ENCODE measurements at places on chromosomes 6 and 20. TPM values are rescaled to one million over a fixed set of nuclear protein-coding genes. Genes with fewer than 3 reads are reported as not detected.

SS18L1 gene
- total RNA-seq, result 50.4 TPM

DNA sequence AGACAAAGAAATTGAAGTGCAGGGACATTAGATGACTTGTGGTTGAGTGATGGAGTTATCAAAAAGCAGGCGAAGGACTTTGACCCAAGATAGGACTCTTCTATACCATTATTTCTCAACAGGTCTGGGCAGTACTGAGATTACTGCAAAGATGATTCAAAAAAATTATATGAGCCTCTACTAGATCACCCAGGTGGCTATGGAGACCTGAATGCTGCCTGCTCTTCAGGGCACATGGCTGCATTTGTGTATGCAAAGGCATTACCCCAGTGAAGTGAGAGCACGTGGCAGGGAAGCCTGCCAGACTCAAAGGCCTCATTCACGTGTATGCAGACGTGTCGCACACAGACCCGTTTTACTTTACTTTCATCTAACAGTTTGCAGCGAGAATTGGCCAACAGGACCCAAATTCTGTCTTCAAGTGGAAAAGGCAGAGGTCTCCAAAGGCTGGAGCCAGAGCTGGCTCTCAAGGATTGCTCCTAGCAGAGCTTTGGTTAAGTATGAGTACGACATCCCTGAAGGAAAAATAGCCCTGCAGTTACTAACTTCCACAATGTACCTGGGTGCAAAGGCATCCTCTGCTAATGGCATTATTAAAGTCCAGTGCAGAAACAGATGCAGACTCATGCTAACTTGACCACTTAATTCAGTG lies 113.8 kb upstream of the ARMC2 start:
- DNase-seq, result no peak

RAMACL gene
- total RNA-seq, result 9.5 TPM

- DNase-seq, result peak; percentile 89
These were observed at the start of gene SIM1 for GRCh38 chr6:100464903-100465700. Gene SIM1 (minus strand): TSS chr6:100464921. CDS start chr6:100463468, 1,453 bp downstream.

CENPQ gene
- total RNA-seq, result 3.4 TPM

GRCh38 chr20:63737695-63737944 lies 1.2 kb downstream of the LIME1 start:
- DNase-seq, result no peak

Data from glutamatergic neuron (in vitro differentiated cells).